ENCODE measurements at places on chromosomes 6 and 20. TPM values are rescaled to one million over a fixed set of nuclear protein-coding genes. Genes with fewer than 3 reads are reported as not detected.

- H3K4me1 ChIP-seq = no peaks in the 10 kb centered on the region
- H3K27me3 ChIP-seq = peaks cover 3% of the 10 kb centered on the region
- H3K27ac ChIP-seq = no peak overlapping the region
- DNase-seq = no peak
- H3K36me3 ChIP-seq = no peaks in the 10 kb centered on the region
- no peak overlapping the region for H3K4me3 ChIP-seq
Observed at GRCh38 chr6:155125906-155126305, 130.8 kb downstream of the TIAM2 start.

GRCh38 chr20:1724901-1725300 is 67.3 kb upstream of the SIRPG start:
- peaks cover 10% of the 10 kb centered on the region for H3K4me1 ChIP-seq
- H3K36me3 ChIP-seq = no peaks in the 10 kb centered on the region
- H3K27ac ChIP-seq = no peak overlapping the region

DNA sequence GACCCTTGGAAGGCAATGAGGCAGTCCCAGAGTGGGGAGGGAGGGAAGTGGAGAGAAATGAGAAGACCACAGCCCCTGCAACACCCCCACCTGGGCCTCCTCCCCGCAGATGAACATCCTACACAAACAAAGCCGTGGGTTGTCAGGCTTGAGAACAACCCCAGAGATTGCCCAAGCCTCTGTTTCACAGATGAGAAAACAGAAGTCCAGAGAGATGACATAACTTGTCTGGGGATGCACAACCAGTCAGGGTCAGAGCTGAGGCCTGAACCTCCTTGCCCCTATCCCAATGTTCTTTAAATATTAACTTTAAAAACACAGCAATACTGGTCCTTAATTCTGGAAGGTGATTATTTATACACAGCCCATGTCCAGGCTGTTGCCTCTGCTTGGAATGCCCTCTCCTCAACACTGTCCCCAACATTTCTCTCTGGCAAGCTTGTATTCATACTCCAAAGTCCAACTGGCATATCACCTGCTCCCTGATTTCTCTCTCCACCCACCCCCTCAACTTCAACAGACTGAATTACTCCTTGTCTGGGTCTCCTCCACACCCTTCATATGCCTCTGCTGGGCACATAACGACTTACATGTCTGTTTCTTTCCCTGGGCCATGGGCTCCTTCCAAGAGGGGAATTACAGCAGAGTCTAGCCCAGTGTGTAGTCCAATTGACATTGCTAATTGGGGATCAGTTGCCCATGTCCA is 135.5 kb upstream of the LRFN2 start:
- peaks cover 26% of the 10 kb centered on the region for H3K4me1 ChIP-seq
- H3K4me3 ChIP-seq = no peak overlapping the region
- no peaks in the 10 kb centered on the region for H3K36me3 ChIP-seq
- no peak for DNase-seq
- H3K27ac ChIP-seq = no peak overlapping the region
- H3K27me3 ChIP-seq = no peaks in the 10 kb centered on the region

DNA sequence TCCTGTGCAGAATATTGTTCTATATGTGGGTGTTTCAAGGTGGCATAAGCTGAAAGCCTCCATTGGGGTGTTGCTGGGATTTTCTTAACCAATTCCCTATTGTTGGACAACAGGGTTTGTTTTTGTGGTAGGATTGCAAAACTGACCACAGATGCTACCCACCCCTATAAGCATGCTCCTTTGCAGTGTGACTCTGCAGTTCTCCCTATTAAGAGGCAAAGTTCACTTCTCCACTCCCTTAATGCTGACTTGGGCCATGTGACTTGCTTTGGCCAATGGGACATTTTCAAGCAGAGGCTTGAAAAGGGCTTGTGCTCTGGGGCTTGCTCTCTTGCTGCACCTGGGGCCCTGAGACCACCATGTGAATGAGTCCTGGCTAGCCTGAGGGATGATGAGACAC is 8.5 kb upstream of the ANGPT4 start:
- H3K4me3 ChIP-seq = no peak overlapping the region
- no peak for DNase-seq
- no peaks in the 10 kb centered on the region for H3K36me3 ChIP-seq
- no peaks in the 10 kb centered on the region for H3K4me1 ChIP-seq

- peak overlapping the region; percentile 84 for H3K4me3 ChIP-seq
- H3K36me3 ChIP-seq = no peaks in the 10 kb centered on the region
- H3K27ac ChIP-seq = peak overlapping the region; percentile 94
- H3K4me1 ChIP-seq = peaks cover 21% of the 10 kb centered on the region
Observed at GRCh38 chr20:46089167-46089416, 670 bp downstream of the NCOA5 start.

DNA sequence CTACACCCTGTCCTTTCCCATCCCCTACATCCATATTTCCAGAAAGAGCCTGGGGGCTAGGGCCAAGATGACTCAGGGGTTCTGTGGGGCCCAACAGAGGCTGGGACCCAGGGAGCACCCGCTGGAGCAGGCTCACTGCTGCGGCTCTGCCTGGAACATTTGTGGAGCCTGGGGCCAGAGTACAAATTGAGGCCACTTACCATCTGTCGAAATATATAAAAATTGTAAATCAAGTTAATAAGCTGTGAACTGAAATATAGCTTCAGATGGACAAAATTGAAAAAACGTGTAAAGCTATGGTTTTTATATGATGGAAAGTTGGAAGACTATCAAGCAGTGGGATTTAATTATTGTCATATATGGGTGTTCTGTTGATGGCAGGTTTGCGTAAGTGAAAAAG is 82.9 kb upstream of the ATXN1 start:
- DNase-seq = no peak
- no peaks in the 10 kb centered on the region for H3K4me1 ChIP-seq
- no peak overlapping the region for H3K4me3 ChIP-seq
- no peaks in the 10 kb centered on the region for H3K27me3 ChIP-seq
- no peaks in the 10 kb centered on the region for H3K36me3 ChIP-seq

GRCh38 chr6:136593748-136594490 is 43.7 kb upstream of the MAP7 start:
- H3K36me3 ChIP-seq = no peaks in the 10 kb centered on the region
- H3K4me3 ChIP-seq = no peak overlapping the region

DNA sequence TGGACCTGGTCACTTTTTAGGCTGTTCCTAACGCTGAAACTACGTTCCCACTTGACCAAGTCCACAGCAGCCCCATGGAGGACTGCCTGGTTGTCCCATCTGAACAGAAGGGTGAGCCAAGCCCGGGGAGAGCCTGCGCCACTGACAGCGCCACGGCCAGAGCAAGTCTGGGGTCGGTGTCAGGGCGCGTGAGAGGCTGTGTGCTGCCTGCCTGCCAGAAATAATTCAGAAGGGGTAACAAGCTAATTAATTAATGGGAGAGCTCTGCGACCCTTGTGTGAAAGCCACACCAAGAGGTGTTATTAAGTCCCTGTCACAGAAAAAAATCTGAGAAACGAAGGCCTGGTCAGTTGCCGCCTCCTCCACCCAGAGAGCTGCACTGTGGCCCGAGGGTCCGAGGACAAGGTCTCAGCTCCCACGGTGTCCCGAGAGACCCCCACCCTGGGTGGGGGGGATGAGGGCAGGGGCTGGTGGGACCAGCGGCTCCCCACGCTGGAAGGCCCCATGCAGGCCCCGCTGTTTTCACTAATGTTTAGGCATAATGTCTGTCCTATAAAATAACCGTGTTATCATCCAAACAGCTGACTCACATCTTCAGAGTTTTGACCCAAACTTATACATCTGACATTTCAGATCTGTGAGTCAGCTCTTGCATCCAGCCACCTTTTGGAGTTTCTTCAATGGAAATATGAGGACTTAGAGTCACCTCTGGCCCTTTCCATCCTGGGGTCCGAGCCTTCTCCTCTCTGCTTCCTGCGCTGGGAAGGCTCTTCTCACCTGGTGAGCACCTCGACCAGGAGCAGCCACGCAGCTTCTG is 58.5 kb downstream of the DLL1 start:
- no peak for DNase-seq
- H3K36me3 ChIP-seq = no peaks in the 10 kb centered on the region
- no peaks in the 10 kb centered on the region for H3K4me1 ChIP-seq
- no peak overlapping the region for H3K4me3 ChIP-seq
- no peaks in the 10 kb centered on the region for H3K27me3 ChIP-seq

- DNase-seq = peak; percentile 83
- no peaks in the 10 kb centered on the region for H3K27me3 ChIP-seq
- peak overlapping the region; percentile 87 for H3K27ac ChIP-seq
- peaks cover 81% of the 10 kb centered on the region for H3K4me1 ChIP-seq
- peak overlapping the region; percentile 45 for H3K4me3 ChIP-seq
Observed at GRCh38 chr6:31559958-31560696, 12.0 kb upstream of the LTA start.

DNA sequence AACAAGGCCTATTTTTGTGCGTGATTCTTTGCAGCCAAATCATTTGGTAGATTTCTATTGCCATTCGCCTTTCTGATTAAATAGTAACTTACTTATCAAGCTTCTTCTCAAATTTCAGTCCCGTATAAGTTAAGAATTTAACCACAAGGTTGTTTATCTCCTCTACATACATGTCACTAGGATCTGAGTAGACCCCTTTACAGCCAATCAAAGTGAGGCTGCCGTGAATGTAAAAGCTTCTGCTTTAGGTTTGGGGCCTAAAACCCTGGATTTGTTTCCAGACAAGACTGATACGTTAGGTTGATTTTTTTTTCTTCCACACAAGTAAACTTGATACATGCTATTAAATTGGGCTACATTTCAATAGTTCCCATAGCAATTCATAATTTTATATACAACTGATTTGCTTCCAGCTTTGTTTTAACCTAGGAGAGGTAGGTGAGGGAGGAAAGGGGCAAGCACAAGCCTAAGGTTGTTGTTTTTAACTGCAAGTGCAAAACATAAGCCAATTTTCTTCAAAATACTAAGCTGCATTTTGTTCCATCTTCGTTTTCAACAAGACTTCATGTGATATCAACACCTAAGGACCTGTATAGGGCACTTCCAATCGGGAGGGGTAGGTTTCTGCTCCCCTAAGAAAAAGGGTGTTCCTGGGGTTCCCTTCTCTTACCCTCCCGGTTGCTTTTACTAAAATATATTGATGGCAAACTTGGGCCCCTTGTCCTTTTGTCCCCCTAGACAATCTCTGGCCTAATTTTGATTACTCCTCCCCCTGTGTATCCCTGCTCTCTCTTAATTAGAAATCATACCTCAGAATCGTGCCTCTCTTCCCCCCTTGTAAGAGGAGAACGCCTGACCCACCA is 1.7 kb downstream of the RANBP9 start:
- DNase-seq = peak; percentile 46
- no peaks in the 10 kb centered on the region for H3K27me3 ChIP-seq
- H3K4me1 ChIP-seq = peaks cover 29% of the 10 kb centered on the region
- H3K4me3 ChIP-seq = peak overlapping the region; percentile 54

DNA sequence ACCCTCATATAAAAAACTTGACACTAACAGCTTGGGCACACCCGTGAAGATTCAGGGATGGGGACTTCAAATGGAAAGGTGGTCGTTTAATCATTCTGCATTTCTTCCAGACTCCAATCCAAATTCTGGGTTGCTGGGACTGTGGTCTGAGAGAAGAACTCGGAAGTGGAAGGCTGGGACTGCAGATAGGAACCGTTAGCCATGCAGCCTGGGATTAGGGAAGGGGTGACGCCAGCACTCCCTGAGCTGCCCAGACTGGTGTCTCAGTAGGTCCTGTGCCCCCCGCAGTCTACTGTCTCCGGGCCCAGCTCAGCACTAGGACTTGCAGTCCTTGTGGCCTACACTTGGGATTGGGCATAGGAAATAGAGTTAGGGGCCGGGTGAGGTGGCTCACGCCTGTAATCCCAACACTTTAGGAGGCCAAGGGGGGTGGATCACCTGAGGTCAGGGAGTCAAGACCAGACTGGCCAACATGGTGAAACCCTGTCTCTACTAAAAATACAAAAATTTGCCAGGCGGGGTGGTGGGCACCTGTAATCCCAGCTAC is 511 bp upstream of the CLIC1 start:
- peaks cover 57% of the 10 kb centered on the region for H3K4me1 ChIP-seq
- peaks cover 2% of the 10 kb centered on the region for H3K36me3 ChIP-seq
- peak overlapping the region; percentile 99 for H3K4me3 ChIP-seq
- H3K27me3 ChIP-seq = no peaks in the 10 kb centered on the region
- DNase-seq = peak; percentile 36

The FERMT1 gene
- not detected for total RNA-seq

The MOG gene
- not detected for total RNA-seq

The MUC21 gene
- total RNA-seq = not detected

The TTLL9 gene
- 1.2 TPM for total RNA-seq

The JPH2 gene
- 0.17 TPM for total RNA-seq

The ARMH2 gene
- total RNA-seq = 5.0 TPM

The CD109 gene
- total RNA-seq = 0.15 TPM

The ERMARD gene
- total RNA-seq = 42.8 TPM

The EFHC1 gene
- 45.7 TPM for total RNA-seq

Measured in B cell (primary cell).